ENCODE measurements at places on chromosomes 13 and 19. TPM values are rescaled to one million over a fixed set of nuclear protein-coding genes. Genes with fewer than 3 reads are reported as not detected.

GIPC3 gene
- 0.36 TPM for total RNA-seq

GRCh38 chr13:70324519-70324918 is 216.3 kb upstream of the KLHL1 start:
- no peak for DNase-seq

DNA sequence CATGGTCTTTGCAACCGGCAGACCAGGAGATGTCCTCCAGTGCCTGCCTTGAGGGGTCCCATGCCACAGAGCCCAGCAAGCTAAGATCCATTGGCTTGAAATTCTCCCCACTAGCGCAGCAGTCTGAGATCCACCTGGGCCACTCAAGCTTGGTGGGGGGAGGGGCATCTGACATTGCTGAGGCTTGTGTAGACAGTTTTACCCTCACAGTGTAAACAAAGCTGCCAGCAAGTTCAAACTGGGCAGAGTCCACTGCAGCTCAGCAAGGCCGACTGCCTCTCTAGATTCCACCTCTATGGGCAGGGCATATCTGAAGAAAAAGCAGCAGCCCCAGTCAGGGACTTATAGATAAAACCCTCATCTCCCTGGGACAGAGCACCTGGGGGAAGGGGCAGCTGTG is 32.0 kb upstream of the ITM2B start:
- DNase-seq, result no peak

DNA sequence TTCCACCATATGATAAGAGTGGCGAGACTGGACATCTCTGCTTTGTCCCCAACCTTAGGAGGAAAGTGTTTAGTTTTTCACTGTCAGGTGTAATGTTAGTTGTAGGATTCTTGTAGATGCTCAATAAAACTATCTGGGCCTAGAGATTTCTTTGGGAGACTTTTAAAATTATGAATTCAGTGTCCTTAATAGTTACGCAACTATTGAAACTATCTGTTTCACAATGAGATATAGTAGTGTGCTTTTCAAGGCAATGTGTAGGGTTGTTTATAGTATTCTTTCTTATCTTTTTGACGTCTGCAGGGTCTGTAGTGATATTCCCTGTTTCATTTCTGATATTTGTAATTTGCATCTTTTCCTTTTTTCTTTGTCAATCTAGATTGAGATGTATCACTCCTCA is 33.2 kb upstream of the F7 start:
- no peak for DNase-seq

DNA sequence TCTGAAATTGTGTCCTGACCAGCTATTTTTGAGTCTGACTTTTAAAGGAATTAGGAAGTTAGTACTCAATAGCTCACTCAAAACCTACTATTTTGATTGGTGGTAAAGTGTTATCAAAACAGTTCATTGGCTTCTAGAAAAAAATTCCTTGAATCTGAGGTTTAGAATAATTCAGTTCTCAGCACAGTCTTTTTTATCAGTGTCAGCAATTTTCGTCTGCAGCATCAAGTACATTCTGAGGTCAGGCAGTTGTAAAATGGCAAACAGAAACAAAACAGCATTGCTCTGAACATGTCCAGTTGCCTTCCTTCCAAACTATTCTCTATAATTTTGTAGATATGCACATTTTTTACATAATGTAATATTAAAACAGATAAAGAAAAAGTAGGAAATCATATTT is 1644.1 kb downstream of the SLITRK5 start:
- no peak for DNase-seq

ZNF331 gene
- total RNA-seq, result 60.1 TPM

DNA sequence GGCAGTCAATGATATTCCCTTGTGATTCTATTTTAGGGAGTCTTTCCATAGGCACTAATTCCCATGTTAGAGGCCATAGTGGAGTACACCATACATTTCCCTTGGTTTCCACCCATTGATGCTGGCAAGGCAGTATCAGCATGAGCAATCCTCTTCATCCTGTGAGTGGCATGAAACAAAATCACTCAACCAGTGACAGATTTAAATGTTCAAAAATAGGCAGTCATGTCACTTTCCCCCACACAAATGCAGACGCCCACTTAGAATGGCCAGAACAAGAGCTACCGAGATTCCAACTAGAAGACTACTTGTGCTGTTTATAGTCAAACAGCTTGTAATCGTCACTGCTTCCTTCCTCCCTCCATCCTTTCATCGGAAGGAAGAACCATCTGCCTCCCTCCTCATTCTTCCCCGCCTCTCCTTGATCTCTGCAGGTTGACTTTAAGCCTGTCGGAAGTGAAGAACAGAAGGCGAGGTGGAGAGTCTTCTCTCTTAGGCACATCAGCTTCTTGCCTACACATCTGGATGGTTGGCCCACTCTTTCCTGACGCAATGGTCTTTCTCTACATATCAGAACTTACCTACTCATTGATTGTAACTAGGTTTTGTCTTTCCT is 22.6 kb downstream of the RASL11A start:
- peak; percentile 21 for DNase-seq

GRCh38 chr13:71759651-71760511 is 107.1 kb downstream of the DACH1 start:
- DNase-seq, result no peak

GRCh38 chr19:4010808-4011110 is 3.2 kb downstream of the PIAS4 start:
- no peak for DNase-seq

DNA sequence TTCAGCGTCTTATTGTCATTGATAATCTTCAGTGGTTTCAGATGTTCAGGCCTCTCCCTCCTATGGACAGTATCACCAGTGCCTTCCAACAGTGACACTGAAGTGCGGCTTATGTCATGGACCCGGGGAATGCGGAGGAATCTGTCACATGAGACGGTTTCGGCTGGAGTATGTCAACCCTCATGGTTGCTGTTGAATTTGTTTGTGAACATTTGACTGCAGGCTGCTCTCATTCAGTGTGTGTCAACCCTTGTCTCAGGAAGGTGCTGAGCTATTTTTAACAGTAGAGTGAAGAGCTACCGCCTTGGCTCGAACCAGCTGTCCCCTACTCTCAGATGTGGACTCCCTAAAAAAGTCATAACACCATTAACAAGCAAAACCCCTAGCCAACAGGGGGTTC is 138.8 kb upstream of the RNF113B start:
- no peak for DNase-seq

SMIM24 gene
- total RNA-seq, result not detected

- DNase-seq, result no peak
Observed at GRCh38 chr19:50972795-50973376, 3.5 kb upstream of the KLK6 start.

MARCHF2 gene
- total RNA-seq, result 22.9 TPM

- peak; percentile 57 for DNase-seq
Observed at GRCh38 chr19:50705422-50706019, 14.1 kb downstream of the SHANK1 start.

DNA sequence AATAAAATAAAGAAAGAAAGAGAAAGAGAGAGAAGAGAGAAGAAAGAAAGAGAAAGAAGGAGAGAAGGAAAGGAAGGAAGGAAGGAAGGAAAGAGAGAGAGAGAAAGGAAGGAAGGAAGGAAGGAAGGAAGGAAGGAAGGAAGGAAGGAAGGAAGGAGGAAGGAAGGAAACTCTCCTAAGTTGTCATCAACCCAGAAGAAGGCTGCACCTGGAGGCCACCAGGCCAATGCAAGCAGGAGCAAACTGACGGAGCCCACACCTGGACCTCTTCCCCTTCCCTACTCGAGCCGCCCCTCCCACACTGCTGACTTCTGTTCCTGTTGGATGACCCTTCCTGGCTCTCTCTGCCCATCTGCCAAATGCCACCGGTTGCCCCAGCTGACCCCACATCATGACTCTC is 8.7 kb downstream of the ACER1 start:
- DNase-seq, result no peak

Data from B cell (primary cell).